Activated effector memory CD4-positive, alpha-beta T cell treated with Interleukin-2 at 50 U/mL for 16 hours (primary cell): ENCODE measurements at places on chromosomes 7 and 10.

DNA sequence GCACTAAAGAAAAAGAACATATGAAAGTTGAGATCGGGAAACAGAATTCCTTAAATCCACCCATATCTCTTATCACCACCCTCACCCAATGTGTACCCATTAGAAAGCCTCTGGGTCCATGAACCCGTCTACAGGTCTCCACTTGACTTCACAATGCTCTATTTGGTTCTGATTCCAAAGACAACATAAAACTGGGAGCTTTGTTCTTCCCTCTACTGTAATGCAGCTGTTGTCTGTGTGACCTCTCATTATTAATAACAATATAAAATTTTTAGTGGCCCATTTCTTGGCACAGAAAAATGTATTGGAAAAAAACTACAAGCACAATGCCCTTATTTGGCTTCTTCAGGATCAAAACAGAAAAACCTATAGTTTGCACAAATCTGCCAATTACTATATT is 30.0 kb downstream of the DOCK4 start:
- DNase-seq, result no peak

DNA sequence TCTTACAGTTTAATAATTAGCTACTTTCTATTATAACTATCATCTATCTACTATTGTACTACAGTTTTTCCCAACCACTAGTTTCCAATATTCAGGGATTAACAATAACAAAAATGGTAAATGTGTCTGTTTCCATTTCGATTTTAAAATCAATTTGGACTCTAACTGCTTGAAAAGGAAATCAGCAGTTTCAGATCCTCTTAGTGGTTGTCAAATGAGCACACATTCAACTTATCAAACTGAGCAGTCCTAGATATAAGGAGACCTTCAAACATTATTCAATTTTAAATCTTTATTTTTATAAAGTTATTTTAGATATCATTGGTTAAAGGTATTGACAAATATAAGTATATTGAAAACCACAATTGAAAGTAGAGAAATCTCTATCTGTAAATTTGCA is 46.8 kb upstream of the CD36 start:
- DNase-seq, result no peak

DNA sequence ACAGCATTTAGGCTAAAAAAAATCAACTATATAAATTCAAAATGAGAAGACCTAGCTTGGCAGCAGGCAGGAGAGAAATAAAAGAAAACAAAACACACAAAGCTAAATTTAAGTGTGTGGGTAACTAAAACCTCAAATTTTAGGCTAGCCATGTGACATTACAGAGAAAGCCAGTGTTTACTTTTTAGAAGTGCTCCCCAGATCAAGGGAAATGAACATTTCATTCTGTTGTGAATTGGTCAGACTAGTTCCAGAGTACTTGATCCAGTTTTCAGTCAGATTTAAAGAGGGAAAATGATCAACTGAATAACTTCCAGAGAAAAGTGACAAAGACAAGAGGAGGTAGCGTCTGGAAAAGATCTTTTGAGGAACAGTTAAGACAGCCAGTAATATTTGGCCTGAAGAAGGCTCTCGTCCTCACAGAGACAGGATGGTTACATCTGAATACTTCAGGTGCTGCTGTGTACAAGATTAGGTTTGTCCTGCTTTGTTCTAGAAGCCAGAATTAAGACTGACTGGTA is 563.4 kb downstream of the KCNMA1 start:
- no peak for DNase-seq

DNA sequence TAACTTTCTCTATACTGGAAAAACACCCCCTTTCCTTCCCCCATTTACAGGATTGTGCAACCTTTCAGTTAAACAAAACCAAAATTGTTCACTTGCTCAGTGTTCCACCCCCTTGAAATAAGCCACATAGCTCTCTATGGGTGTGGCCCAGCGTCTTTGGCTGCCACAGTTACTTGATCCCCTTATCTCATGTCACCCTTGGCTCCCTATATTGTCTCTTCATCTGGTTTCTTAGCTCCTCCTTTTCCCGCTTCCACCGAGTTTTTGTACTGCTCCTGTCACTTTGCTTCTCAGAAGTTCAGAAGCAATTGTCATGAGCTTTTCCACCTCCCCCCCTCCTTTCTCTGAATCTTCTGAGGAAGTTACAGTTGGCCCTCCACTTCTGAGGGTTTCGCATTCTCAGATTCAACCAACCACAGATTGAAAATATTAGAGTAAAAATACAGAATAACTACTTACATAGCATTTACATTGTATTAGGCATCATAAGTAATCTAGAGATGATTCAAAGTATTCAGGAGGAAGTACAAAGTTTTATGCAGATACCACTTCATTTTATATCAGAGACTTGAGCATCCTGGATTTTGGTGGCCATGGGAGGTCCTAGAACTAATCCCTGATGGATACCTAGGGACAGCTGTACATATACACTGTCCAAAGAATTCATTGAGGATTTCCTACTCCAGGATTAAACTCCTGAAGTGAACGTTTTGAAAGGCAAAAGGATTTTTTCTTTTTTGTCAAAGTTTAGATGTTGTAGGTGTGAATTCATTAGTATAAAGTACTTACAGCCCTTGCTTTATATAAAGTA is 60.4 kb downstream of the ADD3 start:
- no peak for DNase-seq

GRCh38 chr7:151381348-151382078 is 28.3 kb downstream of the WDR86 start:
- peak; percentile 46 for DNase-seq

- DNase-seq, result no peak
Measured at GRCh38 chr7:70893422-70893821, 238.5 kb upstream of the GALNT17 start.

DNA sequence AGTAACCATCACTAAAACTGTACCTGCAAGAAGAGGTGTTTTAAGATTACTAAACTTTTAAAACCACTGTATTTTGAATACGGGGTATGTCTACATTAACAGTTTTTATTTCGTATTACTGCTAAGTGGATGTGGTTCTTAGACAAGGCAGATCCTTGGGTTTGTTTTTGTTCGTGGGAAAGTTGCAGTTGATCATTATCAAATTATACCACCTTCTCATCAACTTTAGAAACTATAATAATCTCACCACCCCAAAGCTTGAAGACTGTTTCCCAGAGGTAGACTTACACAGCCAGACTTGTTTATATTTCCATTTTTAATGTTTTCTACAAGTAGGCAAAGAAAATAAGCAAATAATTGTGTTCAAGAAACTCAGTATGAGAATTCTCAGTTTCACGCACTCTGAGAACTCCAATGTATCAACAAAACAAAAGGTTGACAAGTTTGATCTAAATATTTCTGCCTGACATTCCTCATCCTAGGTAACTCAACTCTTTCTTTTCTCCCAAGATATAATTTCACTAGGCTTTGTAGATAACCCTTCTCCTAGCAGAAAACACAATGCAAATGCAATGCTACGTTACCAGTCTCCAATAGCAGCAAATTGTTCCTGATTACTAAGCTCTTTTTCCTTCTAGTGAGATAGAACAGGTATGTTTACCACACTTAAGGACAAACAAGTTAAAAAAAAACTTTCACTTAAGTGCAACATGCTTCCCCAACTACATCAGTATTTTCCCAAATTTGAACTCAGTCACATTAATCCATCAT is 36.0 kb downstream of the IGF2BP3 start:
- DNase-seq, result no peak
